ENCODE measurements at places on chromosomes 12 and 14.

DNA sequence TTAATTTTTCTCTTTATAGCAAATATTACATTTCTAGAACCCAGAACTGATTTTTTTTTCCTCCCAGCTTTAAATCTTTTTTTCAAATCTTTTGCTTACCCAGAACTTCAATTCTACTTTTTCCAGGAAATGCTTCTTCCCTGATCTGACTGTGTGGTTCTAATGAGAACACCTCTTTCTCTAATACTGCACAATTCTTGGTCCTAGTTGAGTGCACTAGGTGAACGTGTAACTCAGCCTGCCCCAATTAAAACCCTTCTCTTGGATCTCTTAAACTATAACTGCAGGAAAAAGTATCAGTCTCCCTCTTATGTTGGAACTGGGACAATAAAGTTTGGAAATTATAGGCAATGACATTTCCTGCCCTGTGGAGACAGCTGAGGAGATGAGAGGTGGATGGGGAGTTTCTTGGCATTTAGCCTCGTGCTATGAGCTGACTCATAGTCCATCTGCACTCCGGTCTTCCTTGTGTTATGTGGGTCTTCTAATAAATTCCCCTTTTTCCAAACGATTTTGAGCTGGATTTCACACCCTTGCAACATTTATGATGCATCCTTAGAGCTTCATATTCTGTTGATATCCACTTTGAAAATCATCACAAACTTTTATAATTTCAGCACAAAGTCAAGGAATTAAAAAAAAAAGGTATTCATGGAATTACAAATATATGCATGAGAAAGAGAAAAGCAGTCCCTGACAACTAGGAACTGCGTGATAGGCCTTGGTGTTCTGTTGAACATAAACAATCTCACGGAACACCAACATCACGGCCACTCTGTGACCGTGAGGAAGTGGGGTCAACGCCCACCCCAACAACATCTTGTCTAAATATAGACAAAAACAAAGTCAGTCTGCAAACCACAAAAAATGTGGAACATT, 52.4 kb downstream of the BRMS1L start:
- peak; percentile 95 for DNase-seq

- no peak for DNase-seq
Measured at GRCh38 chr14:46352844-46353243, 298.7 kb downstream of the RPL10L start.

DNA sequence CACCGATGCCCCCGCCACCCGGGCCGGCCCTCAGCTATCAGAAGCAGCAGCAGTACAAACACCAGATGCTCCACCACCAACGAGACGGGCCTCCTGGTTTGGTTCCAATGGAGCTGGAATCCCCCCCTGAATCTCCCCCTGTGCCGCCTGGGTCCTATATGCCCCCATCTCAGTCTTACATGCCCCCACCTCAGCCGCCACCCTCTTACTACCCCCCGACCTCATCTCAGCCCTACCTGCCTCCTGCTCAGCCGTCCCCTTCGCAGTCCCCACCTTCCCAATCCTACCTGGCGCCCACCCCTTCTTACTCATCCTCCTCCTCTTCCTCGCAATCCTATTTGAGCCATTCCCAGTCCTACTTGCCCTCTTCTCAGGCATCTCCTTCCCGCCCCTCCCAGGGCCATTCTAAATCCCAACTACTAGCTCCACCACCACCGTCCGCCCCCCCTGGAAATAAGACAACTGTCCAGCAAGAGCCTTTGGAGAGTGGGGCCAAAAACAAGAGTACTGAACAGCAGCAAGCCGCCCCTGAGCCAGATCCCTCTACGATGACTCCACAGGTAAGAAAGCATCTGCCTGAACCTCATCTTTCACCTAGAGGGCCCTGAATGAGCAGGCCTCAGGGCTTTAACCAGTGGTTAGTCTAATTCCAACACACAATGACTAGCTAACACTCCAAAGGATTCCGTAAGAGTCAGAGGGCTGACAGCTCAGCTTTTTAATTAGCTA, 851 bp downstream of the YLPM1 start:
- DNase-seq = peak; percentile 36

DNA sequence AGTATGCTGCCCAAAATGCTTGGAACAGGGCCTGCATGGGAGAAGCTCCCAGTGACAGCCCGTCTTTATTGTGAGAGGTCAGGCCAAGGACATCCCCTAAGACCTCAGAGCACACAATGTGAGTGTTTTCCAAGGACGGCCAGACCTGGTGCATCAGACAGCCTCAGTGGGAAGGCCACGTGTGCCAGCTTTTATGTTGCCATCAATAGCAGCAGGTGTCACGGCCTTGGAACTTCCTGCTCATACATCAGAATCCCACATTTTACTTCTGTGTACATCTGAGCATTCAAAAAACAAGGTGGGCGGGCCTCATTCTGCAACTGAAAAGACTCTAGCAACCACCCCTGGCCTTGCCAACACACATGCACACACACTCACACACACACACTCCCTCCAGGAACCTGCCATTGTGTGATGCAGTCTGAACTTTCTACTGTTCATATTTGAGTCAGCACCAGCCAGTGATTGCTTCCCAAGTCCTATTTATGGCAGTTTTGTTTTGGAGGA, 753.1 kb upstream of the TBX3 start:
- no peak for DNase-seq

- no peak for DNase-seq
Measured at GRCh38 chr12:126051611-126052107, 986.4 kb downstream of the AACS start.

- peak; percentile 79 for DNase-seq
Measured at GRCh38 chr14:100871234-100872186, 32.0 kb downstream of the RTL1 start.

GRCh38 chr14:102146423-102146822, 6.7 kb downstream of the WDR20 start:
- no peak for DNase-seq

DNA sequence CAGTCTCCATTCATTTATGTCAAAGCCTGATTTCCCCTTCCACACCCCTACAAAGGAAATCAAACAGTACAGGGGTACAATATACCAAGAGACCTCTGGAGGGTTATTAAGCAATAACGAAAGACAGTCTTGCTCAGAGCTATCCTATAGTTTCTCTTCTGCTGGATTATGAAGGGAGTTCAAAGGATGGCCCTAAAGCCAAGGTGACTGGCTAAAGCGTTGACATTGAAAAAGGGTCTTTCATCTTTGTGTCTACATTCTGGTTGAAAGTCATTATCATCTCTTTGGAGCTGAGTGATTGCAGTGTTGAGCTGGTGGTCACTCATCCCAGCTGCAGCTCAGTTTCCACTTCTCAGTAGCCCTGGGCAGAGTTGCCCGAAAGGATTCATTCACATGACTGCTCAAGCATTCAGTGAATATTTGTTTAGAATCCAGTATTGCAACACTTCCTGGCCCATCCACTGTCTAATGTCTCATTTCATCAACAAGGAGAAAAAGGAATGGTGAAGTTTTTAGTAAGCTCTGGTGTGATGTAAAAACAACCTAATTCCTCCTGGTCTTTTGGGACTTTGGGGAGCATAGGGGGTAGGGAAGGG, 19.2 kb upstream of the TBX5 start:
- peak; percentile 91 for DNase-seq

DNA sequence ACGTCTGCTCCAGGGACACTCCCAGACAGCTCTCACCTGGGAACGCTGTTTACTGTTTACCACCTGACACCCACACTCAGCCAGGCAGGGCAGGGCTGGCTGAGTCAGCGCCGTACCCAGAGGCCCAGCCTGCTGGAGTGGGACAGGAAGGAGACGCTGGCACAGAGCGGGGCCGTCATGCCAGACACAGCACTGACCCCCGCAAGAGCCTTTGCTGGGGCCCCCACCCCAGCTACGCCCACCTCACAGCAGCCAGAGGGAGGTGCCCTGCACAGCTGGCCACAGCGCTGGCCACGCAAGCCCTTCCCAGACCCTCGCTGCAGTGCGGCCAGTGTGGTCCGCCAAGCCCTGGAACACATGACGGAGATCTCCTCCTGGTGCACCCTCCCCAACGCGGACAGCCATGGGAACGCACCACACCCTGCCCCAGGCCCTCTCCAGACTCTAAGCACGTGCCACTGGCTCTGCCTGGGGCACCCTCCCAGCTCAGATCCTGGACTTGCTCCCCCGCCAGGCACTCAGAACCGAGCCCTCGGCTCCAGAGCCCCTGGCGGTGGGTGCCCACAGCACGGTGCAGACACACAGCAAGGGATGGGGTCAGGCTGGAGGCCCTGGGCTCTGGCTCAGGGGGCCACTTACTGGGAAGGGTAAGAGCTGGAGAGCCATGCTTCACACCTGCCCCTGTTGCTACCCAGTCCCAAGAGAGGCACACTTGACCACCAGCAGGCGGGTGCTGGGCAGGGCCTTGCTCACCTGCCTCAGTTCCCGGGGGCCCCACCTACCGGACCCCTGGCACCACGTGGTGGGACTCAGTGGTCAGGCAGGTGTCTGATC, 5.7 kb downstream of the AHNAK2 start:
- peak; percentile 63 for DNase-seq

DNA sequence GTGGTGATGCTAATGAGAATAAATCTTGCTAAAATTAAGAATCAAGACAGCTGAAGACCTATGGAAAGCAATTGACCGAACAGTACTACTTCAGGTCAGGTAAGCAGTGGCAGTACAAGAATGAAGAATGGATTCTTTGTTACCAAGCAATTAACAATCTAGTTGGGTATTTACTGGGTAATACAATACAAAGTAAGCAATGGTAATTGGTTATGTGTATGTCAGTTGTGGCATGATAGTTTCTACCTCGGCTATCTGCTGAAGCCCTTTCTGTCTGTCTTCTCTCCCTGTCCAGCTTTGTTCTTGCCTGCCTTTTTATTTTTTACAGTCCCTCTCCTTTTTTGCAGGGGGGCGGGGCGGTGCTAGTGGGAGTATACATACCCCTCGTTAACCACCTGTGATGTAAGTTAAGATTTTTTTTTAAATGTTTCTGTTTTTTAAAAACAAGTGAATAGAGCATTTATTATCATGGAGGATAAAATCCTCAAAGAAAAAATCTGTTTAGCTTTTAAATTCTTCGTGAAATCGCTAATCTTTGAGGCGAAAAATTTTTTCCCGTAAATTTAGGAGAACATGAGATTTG, 75.9 kb downstream of the RCOR1 start:
- no peak for DNase-seq

GRCh38 chr14:103775506-103775905, 59.9 kb downstream of the ZFYVE21 start:
- DNase-seq = no peak

DNA sequence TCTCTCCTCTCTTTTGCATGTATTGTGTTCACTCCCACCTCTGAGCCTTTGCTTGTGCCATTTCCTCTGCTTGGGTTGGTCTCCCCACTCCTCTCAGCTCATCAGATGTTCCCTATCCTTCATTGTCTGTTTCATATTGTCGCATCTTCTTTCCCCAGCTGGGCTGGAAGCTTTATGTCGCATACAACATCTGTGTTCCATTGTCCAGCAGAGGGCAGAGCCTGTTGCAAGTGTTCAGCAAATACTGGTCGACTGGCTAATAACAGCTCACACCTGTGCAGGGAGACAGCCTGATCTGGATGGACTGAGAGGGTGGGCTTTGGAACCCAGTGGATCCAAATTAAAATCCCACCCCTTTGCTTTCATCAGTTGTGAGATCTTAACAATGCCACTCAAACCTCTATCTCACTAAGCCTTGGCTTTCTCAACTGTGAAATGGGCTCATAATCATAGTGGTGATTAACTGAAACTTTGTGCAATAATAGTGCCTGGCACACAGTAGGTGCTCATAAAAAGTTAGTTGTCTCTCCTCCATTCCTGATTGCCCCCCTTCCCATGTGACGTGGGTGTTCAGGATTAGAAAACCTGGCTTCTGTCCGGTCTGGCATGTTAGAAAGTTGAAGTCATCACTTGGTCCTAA, 75.8 kb downstream of the RIN3 start:
- DNase-seq = peak; percentile 51

DNA sequence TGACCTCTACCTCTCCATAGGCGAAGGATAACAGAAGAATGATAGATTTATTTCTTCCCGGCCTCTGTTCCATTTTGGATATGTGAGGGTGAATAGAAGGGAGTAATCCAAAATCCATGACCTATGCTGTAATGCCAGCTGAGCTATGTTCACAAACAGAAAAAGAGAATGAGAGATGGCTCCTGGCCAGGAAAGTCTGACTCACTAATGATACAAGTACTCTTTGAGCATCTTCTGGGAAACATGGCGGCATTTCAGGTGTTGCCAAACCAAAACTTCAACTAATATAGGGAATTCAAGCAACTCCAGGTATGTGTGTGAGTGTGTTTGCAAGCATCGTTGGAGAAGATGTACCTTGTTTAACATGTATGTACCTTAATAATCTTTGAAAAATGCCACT, 55.1 kb downstream of the MED13L start:
- peak; percentile 86 for DNase-seq

- DNase-seq = no peak
Measured at GRCh38 chr12:7647071-7647470, 18.6 kb downstream of the APOBEC1 start.

DNA sequence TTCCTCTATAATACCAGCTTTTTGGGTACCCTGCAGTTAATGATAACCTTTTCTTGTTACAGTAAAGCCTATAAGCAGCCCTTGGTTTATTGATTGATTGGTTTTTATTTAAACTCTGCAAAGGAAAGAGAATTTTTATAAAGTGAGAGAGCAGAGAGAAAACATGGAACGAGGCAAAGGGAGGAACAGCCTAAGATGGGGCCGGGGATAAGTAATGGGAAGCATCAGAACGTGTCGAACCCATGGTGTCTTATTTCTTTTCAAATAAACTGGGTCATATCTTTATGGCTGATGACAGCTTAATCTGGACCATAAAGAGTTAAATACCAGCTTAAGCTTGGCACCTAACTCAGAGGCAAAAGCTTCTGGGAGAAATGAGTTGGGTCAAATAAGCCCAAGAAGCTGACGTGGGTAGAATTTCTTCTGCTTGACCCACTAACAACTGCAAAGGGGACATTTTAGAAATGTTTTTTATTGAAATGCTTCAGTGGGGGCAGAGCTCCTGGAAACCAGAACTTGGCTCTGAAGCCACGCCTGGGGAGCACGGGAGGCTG, 12.0 kb upstream of the C14orf93 start:
- no peak for DNase-seq

GRCh38 chr12:41055875-41056577, 132.1 kb upstream of the PDZRN4 start:
- no peak for DNase-seq

- DNase-seq = no peak
Measured at GRCh38 chr14:88043529-88044443, 38.9 kb downstream of the GPR65 start.

- no peak for DNase-seq
Measured at GRCh38 chr14:82438436-82438835, 904.8 kb upstream of the SEL1L start.

GRCh38 chr12:64269161-64269560, 47.1 kb upstream of the KICS2 start:
- DNase-seq = no peak

- no peak for DNase-seq
Measured at GRCh38 chr14:97070259-97070658, 273.1 kb downstream of the VRK1 start.

- no peak for DNase-seq
Measured at GRCh38 chr14:96727491-96727890, 69.7 kb upstream of the VRK1 start.

- peak; percentile 71 for DNase-seq
Measured at GRCh38 chr12:12010277-12011039, 60.3 kb upstream of the BCL2L14 start.
